ENCODE measurements at places on chromosomes 6 and 20.
A peak's percentile ranks its signal among the peaks of the same experiment; 100 is the strongest.

- H3K4me1 ChIP-seq = peaks cover 47% of the 10 kb centered on the region
- H3K36me3 ChIP-seq = peaks cover 3% of the 10 kb centered on the region
- peak; percentile 51 for DNase-seq
- H3K27me3 ChIP-seq = no peaks in the 10 kb centered on the region
Measured at GRCh38 chr6:2909718-2910117, 6.6 kb upstream of the SERPINB9 start.

GRCh38 chr6:84249724-84250123 lies 22.3 kb upstream of the CEP162 start:
- DNase-seq = no peak
- no peak overlapping the region for H3K27ac ChIP-seq

- no peak overlapping the region for H3K27ac ChIP-seq
- H3K4me1 ChIP-seq = peaks cover 6% of the 10 kb centered on the region
- no peaks in the 10 kb centered on the region for H3K36me3 ChIP-seq
- peaks cover 13% of the 10 kb centered on the region for H3K27me3 ChIP-seq
- peak; percentile 27 for DNase-seq
Measured at GRCh38 chr6:133817460-133818047, 71.4 kb upstream of the TCF21 start.

- H3K4me1 ChIP-seq = peaks cover 35% of the 10 kb centered on the region
- DNase-seq = peak; percentile 82
- H3K4me3 ChIP-seq = peak within 1 kb of the TSS; percentile 95
Measured at GRCh38 chr20:2101057-2101864, at the start of gene STK35. Gene STK35, plus strand, starts transcription at chr20:2101827. Its CDS starts 55 bp downstream, at chr20:2101882.

DNA sequence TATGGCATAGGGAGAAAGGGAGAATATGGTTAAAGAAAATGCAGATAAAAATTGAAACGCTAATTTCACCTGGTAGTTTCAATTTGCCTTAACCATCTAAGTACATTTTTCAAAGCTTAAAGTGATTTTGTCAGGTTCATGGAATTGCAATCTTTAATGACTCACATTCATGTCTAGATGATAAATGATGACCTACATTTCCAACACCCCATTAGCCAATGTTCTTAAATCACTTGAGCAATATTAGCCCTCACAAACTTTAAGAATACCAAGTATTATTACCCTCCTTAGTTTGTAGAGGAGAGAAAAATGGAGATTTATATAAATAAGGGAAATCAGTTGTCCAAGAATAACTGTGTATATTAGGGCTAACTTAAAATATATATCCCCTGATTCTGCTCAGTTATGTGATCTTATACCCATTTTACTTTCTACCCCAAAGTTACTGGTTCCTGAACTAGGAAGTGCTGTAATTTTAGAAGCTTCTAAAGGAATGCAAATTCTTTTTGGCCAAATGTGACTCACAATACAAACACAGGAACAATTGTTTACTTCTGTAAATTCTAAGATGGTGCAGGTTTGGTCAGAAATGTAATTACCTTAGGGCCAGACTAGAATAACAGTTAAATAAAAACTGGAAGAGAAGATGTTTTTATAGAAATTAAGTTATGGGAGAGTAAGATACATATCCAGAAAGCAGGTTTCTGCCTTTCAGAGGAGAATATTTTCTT lies 34.5 kb downstream of the TPBG start:
- H3K27me3 ChIP-seq = no peaks in the 10 kb centered on the region
- no peak overlapping the region for H3K27ac ChIP-seq
- no peaks in the 10 kb centered on the region for H3K4me1 ChIP-seq
- DNase-seq = no peak
- H3K36me3 ChIP-seq = peaks cover 1% of the 10 kb centered on the region

DNA sequence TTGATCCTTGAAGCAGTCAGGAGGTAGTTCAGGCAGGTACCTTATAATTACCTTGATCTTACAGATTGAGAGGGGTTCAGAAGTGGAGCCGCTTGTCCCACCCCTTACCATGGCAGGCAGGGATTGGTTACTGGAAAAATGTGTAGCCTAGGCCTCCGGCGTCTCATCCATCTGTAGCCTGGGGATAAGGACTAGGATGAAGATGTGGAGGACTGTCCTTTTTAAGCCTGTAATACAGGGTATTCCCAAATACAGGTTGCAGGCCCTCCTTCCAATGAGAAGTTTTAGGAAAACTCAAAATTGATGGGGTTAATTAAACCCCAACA lies 2.8 kb downstream of the HMGA1 start:
- peaks cover 61% of the 10 kb centered on the region for H3K4me1 ChIP-seq
- H3K27me3 ChIP-seq = peaks cover 4% of the 10 kb centered on the region
- H3K36me3 ChIP-seq = peaks cover 52% of the 10 kb centered on the region
- no peak for DNase-seq

DNA sequence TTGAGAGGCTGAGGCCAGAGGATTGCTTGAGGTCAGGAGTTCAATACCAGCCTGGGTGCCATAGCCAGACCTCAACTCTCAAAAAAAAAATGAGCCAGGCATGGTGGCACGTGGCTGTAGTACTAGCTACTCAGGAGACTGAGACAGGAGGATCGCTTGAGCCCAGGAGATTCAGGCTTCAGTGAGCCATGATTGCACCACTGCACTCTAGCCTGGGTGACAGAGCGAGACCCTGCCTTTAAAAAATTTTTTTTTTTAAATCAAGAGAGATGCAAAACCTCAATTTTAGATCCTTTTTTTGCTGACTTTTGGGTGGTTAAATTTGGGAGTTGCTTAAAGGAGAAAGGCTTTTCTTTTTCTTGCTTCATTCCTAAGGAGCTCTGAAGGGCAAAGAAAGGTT lies 70.9 kb downstream of the DHX35 start:
- DNase-seq = no peak
- H3K27ac ChIP-seq = no peak overlapping the region
- peaks cover 3% of the 10 kb centered on the region for H3K36me3 ChIP-seq
- no peaks in the 10 kb centered on the region for H3K27me3 ChIP-seq
- no peak overlapping the region for H3K4me3 ChIP-seq

GRCh38 chr6:130932438-130932837 lies 105.2 kb downstream of the SMLR1 start:
- no peak for DNase-seq
- no peaks in the 10 kb centered on the region for H3K27me3 ChIP-seq
- H3K36me3 ChIP-seq = peaks cover 2% of the 10 kb centered on the region
- H3K4me3 ChIP-seq = no peak overlapping the region
- H3K4me1 ChIP-seq = no peaks in the 10 kb centered on the region
- H3K27ac ChIP-seq = no peak overlapping the region

DNA sequence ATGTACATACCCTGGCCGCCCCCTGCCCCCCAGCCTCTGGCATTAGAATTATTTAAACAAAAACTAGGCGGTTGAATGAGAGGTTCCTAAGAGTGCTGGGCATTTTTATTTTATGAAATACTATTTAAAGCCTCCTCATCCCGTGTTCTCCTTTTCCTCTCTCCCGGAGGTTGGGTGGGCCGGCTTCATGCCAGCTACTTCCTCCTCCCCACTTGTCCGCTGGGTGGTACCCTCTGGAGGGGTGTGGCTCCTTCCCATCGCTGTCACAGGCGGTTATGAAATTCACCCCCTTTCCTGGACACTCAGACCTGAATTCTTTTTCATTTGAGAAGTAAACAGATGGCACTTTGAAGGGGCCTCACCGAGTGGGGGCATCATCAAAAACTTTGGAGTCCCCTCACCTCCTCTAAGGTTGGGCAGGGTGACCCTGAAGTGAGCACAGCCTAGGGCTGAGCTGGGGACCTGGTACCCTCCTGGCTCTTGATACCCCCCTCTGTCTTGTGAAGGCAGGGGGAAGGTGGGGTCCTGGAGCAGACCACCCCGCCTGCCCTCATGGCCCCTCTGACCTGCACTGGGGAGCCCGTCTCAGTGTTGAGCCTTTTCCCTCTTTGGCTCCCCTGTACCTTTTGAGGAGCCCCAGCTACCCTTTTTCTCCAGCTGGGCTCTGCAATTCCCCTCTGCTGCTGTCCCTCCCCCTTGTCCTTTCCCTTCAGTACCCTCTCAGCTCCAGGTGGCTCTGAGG lies 7.6 kb downstream of the CDKN1A start:
- H3K4me1 ChIP-seq = peaks cover 14% of the 10 kb centered on the region
- peaks cover 20% of the 10 kb centered on the region for H3K36me3 ChIP-seq
- no peak overlapping the region for H3K4me3 ChIP-seq
- DNase-seq = no peak

- peak overlapping the region; percentile 88 for H3K27ac ChIP-seq
- H3K36me3 ChIP-seq = peaks cover 13% of the 10 kb centered on the region
- H3K4me1 ChIP-seq = peaks cover 36% of the 10 kb centered on the region
- H3K27me3 ChIP-seq = no peaks in the 10 kb centered on the region
- H3K4me3 ChIP-seq = peak overlapping the region; percentile 83
Measured at GRCh38 chr6:157982102-157982562, 469 bp downstream of the SYNJ2 start.

DNA sequence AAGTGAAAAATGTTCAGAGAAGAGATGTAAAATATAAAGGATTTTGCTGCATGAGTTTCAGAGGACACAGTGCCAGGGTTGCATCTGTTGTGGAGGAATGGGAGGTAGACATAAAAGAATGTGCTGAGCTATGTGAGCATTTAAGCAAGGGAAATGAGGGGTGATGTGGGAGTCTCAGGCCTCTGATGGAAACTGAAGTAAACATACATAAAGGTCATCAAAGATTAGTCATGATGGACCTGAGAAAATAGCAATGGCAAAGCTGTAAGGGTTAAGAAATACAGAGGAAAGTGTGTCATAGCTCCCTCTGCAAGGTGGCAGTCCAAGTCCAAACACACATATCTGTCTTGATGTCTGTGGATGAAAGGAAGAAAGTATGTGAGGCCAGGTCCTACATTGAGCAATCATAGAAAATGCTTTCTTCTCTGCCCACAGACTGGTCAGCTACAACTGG lies 306.6 kb upstream of the ECI2 start:
- no peak overlapping the region for H3K27ac ChIP-seq
- no peaks in the 10 kb centered on the region for H3K36me3 ChIP-seq
- H3K27me3 ChIP-seq = peaks cover 3% of the 10 kb centered on the region
- no peak for DNase-seq
- no peak overlapping the region for H3K4me3 ChIP-seq

GRCh38 chr6:130593200-130593599 lies 227.4 kb downstream of the TMEM200A start:
- H3K27me3 ChIP-seq = no peaks in the 10 kb centered on the region
- H3K36me3 ChIP-seq = no peaks in the 10 kb centered on the region
- no peak for DNase-seq
- H3K27ac ChIP-seq = no peak overlapping the region

DNA sequence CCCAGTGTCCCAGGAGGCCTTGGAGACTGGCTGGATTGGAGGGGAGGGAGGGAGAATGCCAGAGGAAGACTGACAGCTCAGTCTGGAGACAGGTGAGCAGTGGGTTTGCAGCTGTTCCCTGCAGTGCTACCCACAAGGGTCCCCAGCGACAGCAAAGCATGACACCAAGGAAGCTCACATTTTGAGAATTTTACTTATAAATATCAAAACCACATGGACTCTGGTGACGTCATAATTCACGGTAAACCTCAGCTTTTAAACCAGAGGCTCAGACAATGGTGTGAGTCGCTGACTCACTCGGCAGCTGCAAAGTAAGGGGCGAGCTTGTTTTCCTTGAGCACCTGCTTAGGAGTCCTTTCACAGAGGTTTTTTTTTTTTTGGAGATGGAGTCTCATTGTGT lies 65.2 kb downstream of the THBS2 start:
- no peak overlapping the region for H3K4me3 ChIP-seq
- no peaks in the 10 kb centered on the region for H3K36me3 ChIP-seq
- peak overlapping the region; percentile 38 for H3K27ac ChIP-seq
- peak; percentile 13 for DNase-seq
- peaks cover 5% of the 10 kb centered on the region for H3K4me1 ChIP-seq
- H3K27me3 ChIP-seq = peaks cover 9% of the 10 kb centered on the region

GRCh38 chr20:46070215-46070900 lies 19.4 kb downstream of the NCOA5 start:
- H3K4me3 ChIP-seq = no peak overlapping the region
- no peak overlapping the region for H3K27ac ChIP-seq
- H3K36me3 ChIP-seq = peaks cover 30% of the 10 kb centered on the region
- no peaks in the 10 kb centered on the region for H3K27me3 ChIP-seq

GRCh38 chr20:6925744-6926278 lies 158.3 kb downstream of the BMP2 start:
- no peak overlapping the region for H3K27ac ChIP-seq
- no peak overlapping the region for H3K4me3 ChIP-seq
- no peak for DNase-seq

DNA sequence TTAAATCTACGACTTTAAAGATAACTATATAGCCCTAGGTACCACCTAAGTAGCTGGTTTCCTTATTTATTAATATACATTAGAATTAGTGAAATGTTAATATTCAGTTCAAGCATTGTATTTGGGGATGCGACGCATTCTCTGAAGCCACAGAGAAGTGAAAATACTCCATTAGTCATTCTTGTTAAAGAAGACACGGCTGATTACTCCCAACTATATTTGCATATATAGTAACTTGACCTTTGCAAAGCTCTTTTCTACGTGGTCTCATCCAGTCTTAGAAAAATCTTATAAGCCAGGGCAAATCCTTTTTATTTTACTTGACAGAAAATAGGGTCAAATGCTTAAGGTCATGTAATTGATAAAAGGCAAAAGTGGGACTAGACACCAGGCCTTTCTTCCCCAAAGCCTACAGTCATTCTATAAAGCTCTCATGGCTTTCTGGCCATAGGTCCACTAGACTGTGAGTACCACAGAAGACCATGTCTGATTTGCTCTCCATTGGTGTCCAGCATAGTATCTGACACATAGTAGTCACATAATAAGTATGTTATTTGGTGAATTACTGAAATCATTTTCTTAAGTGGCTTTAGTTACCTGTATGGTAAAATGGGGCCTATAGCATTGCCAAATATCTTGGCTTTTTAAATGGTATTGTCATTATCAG lies 11.3 kb downstream of the ZHX3 start:
- H3K27ac ChIP-seq = no peak overlapping the region
- H3K36me3 ChIP-seq = peaks cover 2% of the 10 kb centered on the region
- no peak for DNase-seq
- H3K4me1 ChIP-seq = peaks cover 13% of the 10 kb centered on the region
- no peaks in the 10 kb centered on the region for H3K27me3 ChIP-seq
- H3K4me3 ChIP-seq = no peak overlapping the region

DNA sequence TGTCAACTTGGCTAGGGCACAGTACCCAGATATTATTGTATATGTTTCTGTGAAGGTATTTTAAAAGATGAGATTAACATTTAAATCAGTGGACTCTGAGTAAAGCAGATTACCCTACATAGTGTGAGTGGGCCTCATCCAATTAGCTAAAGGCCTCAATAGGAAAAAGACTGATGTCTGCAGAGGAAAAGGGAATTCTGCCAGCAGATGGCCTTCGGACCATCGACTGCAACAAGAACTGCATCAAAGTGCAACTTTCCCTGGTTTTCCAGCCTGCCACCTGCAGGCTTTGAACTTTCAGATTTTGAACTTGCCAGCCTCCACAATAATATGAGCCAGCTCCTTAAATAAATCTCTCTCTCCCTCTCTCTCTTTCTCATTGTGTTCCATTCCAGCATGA lies 80.5 kb downstream of the IMPG1 start:
- H3K27ac ChIP-seq = no peak overlapping the region
- H3K4me1 ChIP-seq = no peaks in the 10 kb centered on the region
- no peak overlapping the region for H3K4me3 ChIP-seq

DNA sequence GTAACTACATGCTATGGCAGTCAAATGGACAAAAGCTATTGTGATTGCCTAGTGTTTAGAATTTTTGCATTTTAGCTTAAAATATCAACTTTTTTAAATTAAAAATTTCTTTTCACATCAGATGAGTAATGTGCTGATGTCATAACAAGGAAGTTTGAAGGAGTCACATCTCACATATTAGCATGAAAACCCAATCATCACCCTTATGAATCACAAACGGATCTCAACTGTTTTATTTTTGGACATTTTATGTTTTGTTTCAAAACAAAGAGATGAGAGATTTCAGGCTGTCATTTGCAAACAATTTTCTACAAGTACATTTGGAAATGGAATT lies 53.6 kb upstream of the TRERF1 start:
- no peak for DNase-seq
- H3K27me3 ChIP-seq = no peaks in the 10 kb centered on the region
- peaks cover 13% of the 10 kb centered on the region for H3K4me1 ChIP-seq
- no peak overlapping the region for H3K4me3 ChIP-seq
- no peak overlapping the region for H3K27ac ChIP-seq

All from activated naive CD8-positive, alpha-beta T cell treated with anti-CD3 and anti-CD28 coated beads for 36 hours (primary cell).